Right ventricle myocardium superior (tissue), 1 donor: ENCODE measurements at places on chromosomes 4 and X. TPM values are rescaled to one million over a fixed set of nuclear protein-coding genes. Genes with fewer than 3 reads are reported as not detected.

The GLRA3 gene
- not detected for total RNA-seq

The TEX13B gene
- not detected for total RNA-seq

The PCDH7 gene
- total RNA-seq, result 18.7 TPM

The SLC2A9 gene
- 8.8 TPM for total RNA-seq

DNA sequence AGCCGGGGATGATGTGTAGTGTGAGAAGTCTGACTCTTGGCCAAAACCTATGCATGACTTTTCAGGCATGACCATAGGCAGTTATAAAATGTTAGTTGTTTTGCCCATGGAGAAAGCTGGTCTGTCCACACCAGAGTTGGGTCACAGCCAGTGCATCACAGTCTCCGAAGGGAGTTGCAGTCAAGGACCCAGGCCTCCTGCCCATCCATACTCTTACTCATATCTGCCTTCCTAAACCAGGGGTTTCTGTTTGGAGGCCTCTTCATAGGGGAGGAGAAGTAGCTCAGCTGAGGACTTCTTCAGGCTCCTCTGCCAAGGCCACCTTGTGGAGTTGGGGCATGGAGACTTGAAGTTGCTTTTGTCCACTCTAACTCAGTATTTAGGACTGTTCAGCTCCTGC, 1008.3 kb downstream of the PCDH18 start:
- DNase-seq, result no peak

DNA sequence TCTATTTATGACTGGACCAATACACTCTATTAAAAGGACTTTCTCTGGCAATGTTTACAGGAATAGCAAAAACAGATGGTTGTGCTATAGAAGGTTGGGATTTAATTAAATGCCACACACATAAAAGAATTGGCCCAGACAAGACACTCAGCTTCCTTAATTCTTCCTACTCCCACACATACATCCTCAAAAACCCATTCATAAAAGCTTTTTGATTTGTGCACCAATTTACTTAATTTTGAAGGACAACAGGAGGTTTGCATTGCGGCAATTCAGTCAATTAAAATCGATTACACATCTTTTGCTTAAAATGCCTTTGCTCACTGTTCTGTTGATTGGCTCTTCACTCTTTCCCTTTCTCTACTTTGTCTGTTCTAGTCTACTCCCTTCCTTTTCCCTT, 317.1 kb downstream of the CBLL2 start:
- DNase-seq, result no peak

- no peak for DNase-seq
Observed at GRCh38 chr4:54863571-54864255, 206.0 kb downstream of the KIT start.

GRCh38 chr4:41307638-41308037, 50.9 kb downstream of the UCHL1 start:
- DNase-seq, result no peak

DNA sequence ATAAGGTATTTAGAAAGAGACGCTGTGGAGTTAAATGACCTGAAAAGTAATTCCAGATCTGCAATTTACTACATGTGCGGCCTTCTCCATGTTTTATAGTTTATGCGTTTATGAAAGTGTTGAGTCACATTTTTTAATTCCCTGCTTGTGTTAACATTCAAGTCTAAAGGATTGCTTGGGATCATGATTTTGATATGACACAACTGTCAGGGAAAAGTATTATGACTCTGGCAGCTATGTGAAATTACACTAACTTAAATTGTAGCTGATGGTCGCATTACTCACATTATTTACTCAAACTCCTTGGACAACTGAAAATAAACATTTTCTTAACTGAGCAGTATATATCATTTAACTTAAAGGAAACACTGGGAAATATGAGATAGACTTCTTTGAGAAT, 14.3 kb upstream of the GABRB1 start:
- no peak for DNase-seq
